ENCODE measurements at places on chromosomes 3 and 15. TPM values are rescaled to one million over a fixed set of nuclear protein-coding genes. Genes with fewer than 3 reads are reported as not detected.

- H3K27ac ChIP-seq, result no peak overlapping the region
- no peaks in the 10 kb centered on the region for H3K27me3 ChIP-seq
- H3K36me3 ChIP-seq, result no peaks in the 10 kb centered on the region
- no peak overlapping the region for H3K4me3 ChIP-seq
- no peak for DNase-seq
Measured at GRCh38 chr3:12791430-12791829, 5.0 kb upstream of the CAND2 start.

- H3K27me3 ChIP-seq, result no peaks in the 10 kb centered on the region
- H3K27ac ChIP-seq, result no peak overlapping the region
- no peaks in the 10 kb centered on the region for H3K36me3 ChIP-seq
- peaks cover 10% of the 10 kb centered on the region for H3K4me1 ChIP-seq
- DNase-seq, result no peak
Measured at GRCh38 chr3:48070030-48070429, 53.8 kb upstream of the MAP4 start.

GRCh38 chr3:13215940-13216546 is 142.8 kb upstream of the IQSEC1 start:
- H3K4me1 ChIP-seq, result no peaks in the 10 kb centered on the region
- no peak overlapping the region for H3K27ac ChIP-seq
- no peaks in the 10 kb centered on the region for H3K27me3 ChIP-seq
- H3K36me3 ChIP-seq, result no peaks in the 10 kb centered on the region

DNA sequence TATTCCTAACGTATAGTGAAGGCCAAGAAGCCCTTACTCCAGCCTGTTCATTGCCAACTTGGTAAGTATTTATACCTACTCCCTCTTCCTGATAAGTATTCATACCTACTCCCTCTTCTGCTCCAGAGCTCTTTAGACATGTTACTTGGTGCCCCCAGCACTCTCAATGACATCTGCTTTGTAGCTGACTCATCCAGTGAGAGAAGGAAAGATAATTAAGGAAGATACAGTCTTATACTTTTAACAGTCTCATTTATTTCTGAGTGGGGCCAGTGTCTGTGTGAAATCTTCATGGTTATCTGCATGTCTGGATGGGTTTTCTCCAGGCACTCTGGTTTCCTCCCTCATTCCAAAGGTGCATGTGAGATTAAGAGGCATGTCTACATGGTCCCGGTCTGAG is 698.7 kb downstream of the FHIT start:
- no peak overlapping the region for H3K4me3 ChIP-seq
- H3K36me3 ChIP-seq, result no peaks in the 10 kb centered on the region
- DNase-seq, result no peak

COL7A1 gene
- 6.7 TPM for total RNA-seq

LMAN1L gene
- total RNA-seq, result 0.30 TPM

DNAJB8 gene
- total RNA-seq, result not detected

DNA sequence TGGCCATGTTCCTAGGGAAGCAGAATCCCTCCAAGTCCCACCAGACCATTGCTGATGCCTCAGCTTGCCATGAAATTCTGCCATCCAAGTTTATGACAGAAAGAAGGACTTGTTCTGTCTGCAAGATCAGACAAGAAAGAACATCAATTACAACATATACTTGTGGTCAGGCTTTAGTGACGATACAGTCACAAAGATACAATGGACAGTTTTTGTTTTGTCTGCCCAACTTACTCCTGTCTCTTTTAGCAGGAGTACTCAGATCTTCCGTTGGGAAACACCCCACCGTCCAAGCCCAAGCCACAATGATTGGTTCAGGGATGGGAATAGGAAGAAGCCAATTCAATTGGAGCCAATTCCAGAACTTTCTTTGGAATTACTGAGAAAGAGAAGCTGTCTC is 15.7 kb downstream of the KLHL6 start:
- H3K4me1 ChIP-seq, result no peaks in the 10 kb centered on the region
- no peak for DNase-seq
- no peaks in the 10 kb centered on the region for H3K36me3 ChIP-seq
- no peak overlapping the region for H3K4me3 ChIP-seq
- H3K27me3 ChIP-seq, result no peaks in the 10 kb centered on the region
- H3K27ac ChIP-seq, result no peak overlapping the region

GRCh38 chr3:101063401-101063800 is 70.2 kb upstream of the ABI3BP start:
- H3K27ac ChIP-seq, result no peak overlapping the region
- H3K27me3 ChIP-seq, result no peaks in the 10 kb centered on the region
- no peak for DNase-seq
- H3K4me3 ChIP-seq, result no peak overlapping the region

KCNAB1 gene
- total RNA-seq, result 45.8 TPM

CTNNB1 gene
- total RNA-seq, result 306 TPM

CGNL1 gene
- total RNA-seq, result 19.4 TPM

TMEM41A gene
- 15.6 TPM for total RNA-seq

FBLN2 gene
- 117 TPM for total RNA-seq

DNA sequence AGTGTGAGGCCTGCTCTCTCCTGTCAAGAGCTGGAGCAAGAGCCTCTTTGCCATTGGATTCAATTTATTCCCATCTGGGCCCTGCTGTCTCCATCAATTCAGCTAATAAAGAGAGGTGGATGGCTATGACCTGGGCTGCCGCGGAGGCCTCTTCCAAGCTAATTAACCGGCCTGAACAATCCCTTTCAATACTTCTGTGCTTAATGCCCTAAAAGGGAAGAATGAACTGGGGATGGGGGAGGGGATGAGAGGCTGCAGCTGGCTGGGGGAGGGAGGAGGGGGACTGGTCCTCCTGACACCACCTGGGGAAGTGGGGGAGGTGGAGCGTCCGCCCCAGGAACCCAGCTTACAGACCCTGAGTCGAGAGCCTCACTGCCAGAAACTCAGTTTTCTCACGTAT is 33.4 kb upstream of the PRR23E start:
- H3K36me3 ChIP-seq, result no peaks in the 10 kb centered on the region
- DNase-seq, result no peak
- H3K27ac ChIP-seq, result no peak overlapping the region
- H3K4me1 ChIP-seq, result no peaks in the 10 kb centered on the region
